CD4-positive, CD25-positive, alpha-beta regulatory T cell (primary cell): ENCODE measurements at places on chromosomes 4 and X. TPM values are rescaled to one million over a fixed set of nuclear protein-coding genes. Genes with fewer than 3 reads are reported as not detected.

The USP53 gene
- 17.3 TPM for total RNA-seq

The ARSJ gene
- not detected for total RNA-seq

The UGT2B17 gene
- not detected for total RNA-seq

The FNIP2 gene
- total RNA-seq = 8.9 TPM

The ZMAT1 gene
- 14.8 TPM for total RNA-seq

The OTC gene
- not detected for total RNA-seq

The HSFX1 gene
- total RNA-seq = 0.32 TPM

The PAGE5 gene
- not detected for total RNA-seq

The TNIP3 gene
- total RNA-seq = 1.3 TPM

The P2RY8 gene
- total RNA-seq = 158 TPM

GRCh38 chr4:38704622-38705154, 40.7 kb downstream of the KLF3 start:
- no peak for DNase-seq
- no peak overlapping the region for H3K27ac ChIP-seq
- no peaks in the 10 kb centered on the region for H3K27me3 ChIP-seq
- H3K4me3 ChIP-seq = no peak overlapping the region

DNA sequence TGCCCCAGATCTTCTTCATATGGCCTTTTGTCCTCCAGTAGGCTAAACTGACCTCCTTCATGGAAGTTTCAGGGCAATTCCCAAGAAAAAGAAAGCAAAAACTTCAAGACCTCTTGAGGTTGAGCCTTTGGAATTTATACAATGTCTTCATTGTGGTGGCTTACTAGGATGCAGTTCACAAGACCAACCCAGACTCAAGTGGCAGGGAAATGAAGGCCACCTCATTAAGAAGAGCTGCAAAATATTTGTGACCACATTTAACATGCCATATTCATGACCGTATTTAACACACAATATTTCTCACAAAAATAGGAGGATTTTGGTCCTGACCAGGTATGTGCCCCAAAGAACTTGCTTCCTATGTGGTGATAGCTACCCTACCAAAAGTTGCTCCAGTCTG, 605.5 kb upstream of the PITX2 start:
- H3K27me3 ChIP-seq = no peaks in the 10 kb centered on the region
- no peaks in the 10 kb centered on the region for H3K36me3 ChIP-seq
- H3K4me3 ChIP-seq = no peak overlapping the region
- DNase-seq = no peak

DNA sequence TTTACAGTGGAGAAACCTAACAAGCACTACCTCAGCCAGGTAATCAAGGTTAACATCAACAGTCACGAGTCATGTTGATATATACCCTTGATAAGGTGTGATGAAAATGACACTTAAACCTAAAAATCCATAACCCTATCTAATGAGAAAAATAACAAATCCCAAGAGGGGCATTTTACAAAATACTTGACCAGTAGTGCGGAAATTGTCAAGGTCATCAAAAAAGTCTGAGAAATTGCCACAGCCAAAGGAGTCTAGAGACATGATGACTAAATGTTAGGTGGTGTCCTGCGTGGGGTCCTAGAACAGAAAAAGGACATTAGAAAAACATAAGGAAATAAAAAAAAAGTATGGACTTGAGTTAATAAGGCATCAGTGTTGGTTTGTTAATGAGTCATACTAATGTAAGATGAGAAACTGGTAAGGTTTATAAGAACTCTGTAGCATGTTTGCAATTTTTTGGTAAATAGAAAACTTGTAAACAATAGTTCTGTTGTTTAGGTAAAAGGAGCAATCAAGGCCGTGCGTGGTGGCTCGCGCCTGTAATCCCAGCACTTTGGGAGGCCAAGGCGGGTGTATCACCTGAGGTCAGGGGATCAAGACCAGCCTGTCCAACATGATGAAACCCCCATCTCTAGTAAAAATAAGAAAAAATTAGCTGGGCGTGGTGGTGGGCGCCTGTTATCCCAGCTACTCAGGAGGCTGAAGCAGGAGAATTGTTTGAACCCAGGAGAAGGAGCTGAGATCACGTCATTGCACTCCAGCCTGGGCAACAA, 2.9 kb downstream of the RPL36A start:
- H3K36me3 ChIP-seq = peaks cover 6% of the 10 kb centered on the region
- peak overlapping the region; percentile 33 for H3K27ac ChIP-seq
- no peak for DNase-seq
- H3K27me3 ChIP-seq = no peaks in the 10 kb centered on the region

DNA sequence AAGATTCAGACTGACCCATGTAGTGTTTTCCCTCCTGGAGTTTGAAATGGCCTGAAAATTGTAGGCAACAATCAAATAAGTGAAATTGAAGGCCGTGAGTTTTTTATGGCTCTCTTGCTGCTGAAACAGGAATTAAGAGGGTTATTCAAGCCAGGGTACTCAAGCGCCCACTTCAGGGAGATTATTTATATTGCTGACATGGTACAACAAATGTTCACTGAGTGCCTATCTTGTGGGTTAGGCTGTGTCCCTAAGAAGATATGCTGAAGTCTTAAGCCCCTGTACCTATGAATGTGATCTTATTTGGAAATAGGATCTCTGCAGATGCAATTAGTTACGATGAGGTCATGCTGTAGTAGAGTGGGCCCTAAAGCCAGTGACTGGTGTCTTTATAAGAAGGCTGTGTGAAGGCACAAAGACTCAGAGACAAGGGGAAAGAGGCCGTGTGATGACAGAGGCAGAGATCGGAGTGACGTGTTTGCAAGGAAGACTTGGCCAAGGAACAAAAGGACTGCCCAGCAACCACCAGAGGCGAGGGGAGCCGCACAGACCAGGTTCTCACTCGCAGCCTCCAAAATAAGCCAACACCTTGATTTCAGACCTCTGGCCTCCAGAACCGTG, 72.9 kb downstream of the MED28 start:
- no peaks in the 10 kb centered on the region for H3K36me3 ChIP-seq
- H3K27me3 ChIP-seq = no peaks in the 10 kb centered on the region
- H3K27ac ChIP-seq = no peak overlapping the region
- no peak overlapping the region for H3K4me3 ChIP-seq

- no peak for DNase-seq
- H3K4me1 ChIP-seq = no peaks in the 10 kb centered on the region
- no peak overlapping the region for H3K4me3 ChIP-seq
Measured at GRCh38 chr4:125353131-125353530, 38.4 kb downstream of the FAT4 start.

DNA sequence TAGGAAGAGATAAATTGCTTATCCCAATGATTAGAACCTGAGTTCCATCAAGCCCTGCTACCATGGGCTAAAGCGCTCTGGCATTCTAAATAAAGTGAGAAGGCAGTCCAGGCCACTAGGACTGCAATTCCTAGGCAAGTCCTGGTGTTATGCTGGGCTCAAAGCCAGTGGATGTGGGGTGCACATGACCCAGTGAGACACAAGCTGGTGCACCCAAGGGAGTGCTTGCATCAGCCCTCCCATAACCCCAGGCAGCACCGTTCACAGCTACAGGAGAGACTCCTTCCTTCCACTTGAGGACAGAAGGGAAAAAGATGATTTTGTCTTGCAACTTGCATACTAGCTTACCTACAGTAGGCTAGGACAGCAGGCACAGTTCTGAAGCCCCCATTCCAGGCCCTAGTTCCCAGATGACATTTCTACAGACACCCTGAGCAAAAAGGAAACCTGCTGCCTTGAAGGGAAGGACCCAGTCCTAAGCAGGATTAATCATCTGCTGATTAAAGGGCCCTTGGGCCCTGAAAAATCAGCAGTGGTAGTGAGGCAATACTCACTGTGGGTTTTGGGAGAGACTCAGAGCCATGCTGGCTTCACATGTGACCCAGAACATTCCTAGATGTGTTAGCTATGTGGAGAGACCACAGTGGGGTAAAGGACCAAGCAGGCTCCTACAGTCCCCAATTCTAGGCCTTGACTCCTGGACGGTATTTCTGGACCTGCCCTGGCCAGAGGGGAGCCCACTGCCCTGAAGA, 77.8 kb downstream of the KLHL13 start:
- DNase-seq = no peak
- no peaks in the 10 kb centered on the region for H3K27me3 ChIP-seq
- no peaks in the 10 kb centered on the region for H3K36me3 ChIP-seq
- H3K27ac ChIP-seq = no peak overlapping the region

- H3K36me3 ChIP-seq = no peaks in the 10 kb centered on the region
- peaks cover 1% of the 10 kb centered on the region for H3K27me3 ChIP-seq
- peak overlapping the region; percentile 9 for H3K4me3 ChIP-seq
- H3K4me1 ChIP-seq = no peaks in the 10 kb centered on the region
Measured at GRCh38 chr4:71254451-71255012, 84.3 kb upstream of the SLC4A4 start.

DNA sequence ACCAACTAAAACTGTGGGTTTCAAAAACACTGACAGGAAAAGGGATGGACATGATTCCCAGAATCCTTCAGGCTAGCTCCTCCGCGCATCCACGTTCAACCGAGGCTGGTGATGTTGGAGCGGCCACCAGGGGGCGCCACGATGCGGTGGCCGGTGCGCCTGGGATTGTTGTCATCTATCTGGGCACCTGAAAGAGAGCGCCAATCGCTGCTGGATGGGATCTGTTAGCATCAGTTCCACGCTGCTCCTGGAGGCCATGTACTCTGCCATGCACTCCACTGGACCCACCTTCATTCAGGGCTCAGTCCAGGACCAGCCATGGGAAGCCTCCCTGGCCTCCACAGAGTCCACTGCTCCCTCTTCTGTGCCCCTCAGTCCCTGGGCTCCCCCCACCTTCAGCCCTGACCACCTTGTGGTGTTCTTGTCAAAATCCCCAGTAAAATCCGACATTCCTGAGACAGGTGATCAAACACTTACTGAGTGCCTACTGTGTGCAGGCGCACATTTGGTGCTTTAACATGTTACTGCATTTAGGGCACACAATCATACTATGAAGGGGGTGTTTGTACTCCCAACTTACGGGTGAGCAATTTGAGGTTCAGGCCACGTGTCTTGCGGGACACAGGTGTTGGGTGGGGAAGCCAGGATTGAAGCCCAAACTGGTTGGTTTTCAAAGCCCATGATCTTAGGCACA, 71.1 kb downstream of the CRMP1 start:
- H3K36me3 ChIP-seq = no peaks in the 10 kb centered on the region
- H3K4me1 ChIP-seq = peaks cover 4% of the 10 kb centered on the region
- H3K27me3 ChIP-seq = no peaks in the 10 kb centered on the region
- H3K27ac ChIP-seq = no peak overlapping the region
- no peak overlapping the region for H3K4me3 ChIP-seq

- no peaks in the 10 kb centered on the region for H3K4me1 ChIP-seq
- H3K36me3 ChIP-seq = no peaks in the 10 kb centered on the region
- H3K4me3 ChIP-seq = no peak overlapping the region
- H3K27ac ChIP-seq = no peak overlapping the region
- no peak for DNase-seq
- H3K27me3 ChIP-seq = no peaks in the 10 kb centered on the region
Measured at GRCh38 chr4:182752158-182752910, 164.9 kb downstream of the DCTD start.

DNA sequence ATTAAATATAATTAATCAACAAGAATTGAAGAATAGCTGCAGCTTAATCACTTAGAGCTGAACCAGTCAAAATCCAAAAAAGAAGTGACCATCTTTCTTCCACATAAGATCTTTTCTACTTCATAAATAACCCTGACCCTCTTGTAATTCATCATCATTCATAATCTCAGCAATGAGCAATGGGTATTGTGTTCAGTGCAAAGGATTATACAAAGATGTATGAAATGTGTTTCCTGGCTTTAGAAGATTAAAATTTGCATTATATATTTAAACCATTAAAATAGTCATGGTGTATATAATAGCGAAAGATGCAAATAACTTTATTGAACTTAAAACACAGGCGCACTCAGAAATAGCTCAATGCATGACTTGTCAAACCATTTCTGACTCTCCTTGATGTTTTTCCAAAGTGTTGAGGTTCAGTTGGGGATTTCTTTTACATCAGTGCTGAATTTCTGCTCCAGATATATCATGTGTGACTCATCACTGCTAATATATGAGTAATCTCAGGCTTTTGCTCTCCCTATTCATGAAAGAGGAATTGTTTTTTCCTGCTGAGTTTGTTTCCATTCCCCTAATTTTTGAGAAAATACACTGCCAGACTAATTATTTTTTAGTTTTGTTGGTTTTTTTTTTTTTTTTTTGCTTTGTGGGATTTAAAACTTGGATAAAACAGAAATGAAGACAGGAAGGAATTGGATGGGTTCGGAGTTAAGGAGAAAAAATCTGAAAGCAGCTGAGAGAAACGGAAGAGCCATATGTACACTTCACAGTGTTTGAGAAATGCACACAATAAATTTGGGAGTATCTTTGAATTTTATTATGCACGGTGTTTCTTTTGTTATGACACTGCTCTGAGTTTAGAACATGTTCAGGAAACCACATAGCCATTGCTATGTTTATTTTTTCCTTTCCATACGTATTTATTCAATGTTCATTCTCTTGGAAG, 290.1 kb upstream of the PCDH7 start:
- DNase-seq = no peak
- H3K27ac ChIP-seq = no peak overlapping the region
- H3K4me1 ChIP-seq = no peaks in the 10 kb centered on the region
- H3K27me3 ChIP-seq = no peaks in the 10 kb centered on the region
- H3K36me3 ChIP-seq = no peaks in the 10 kb centered on the region

DNA sequence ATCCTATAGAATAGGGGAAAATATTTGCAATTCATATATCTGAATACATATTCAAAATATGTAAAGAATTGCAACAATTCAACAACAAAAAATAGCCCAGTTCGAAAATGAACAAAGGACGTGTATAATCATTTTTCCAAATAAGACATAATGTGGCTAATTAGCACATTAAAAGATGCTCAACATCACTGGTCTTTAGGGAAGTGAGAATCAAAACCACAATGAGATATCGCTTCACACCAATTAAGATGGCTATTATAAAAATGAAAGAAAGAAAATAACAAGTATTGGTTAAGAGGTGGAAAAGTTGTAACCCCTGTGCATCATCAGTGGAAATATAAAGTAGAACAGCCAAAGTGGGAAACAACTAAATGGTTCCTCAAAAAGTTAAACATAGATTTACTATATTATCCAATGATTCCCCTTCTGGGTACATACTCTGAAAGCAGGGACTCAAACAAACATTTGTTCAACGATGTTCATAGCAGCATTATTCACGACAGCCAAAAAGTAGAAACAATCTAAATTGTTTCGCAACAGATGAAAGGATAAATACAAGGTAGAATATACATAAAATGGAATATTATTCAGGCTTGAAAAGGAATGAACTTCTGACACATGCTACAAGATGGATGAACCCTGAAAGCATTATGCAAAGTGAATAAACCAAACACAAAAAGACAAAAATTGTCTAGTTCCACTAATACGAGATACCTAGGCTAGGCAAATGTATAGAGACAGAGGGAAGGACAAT, 12.7 kb downstream of the FAM13A start:
- H3K27ac ChIP-seq = no peak overlapping the region
- H3K27me3 ChIP-seq = no peaks in the 10 kb centered on the region
- no peak overlapping the region for H3K4me3 ChIP-seq
- H3K4me1 ChIP-seq = no peaks in the 10 kb centered on the region
- no peak for DNase-seq

DNA sequence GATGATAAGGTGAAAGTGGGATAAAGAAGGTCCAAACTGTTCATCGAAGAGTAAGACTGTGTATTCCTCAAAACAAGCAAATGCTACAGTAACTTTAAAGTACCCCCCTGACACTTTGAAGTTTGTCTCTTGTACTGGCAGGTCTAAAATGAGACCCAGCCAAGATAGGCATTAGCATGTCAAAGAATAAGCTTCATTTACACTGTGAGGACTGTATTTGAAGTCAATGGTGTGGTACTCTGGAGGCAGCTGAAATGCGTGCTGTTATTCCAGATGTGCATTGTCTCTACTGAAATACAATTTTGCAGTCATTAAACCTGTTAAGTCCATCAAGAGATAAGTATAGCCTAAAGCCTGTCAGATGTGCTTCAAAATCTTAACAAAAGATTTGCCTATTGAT, 288.9 kb upstream of the TECRL start:
- no peaks in the 10 kb centered on the region for H3K4me1 ChIP-seq
- H3K27ac ChIP-seq = no peak overlapping the region
- H3K4me3 ChIP-seq = no peak overlapping the region
- no peak for DNase-seq
- H3K36me3 ChIP-seq = no peaks in the 10 kb centered on the region
- H3K27me3 ChIP-seq = no peaks in the 10 kb centered on the region
